Activated CD8-positive, alpha-beta memory T cell treated with anti-CD3 and anti-CD28 coated beads, Interleukin-2, amount 10 ng/mL, durations not matched to agents 7 days and 5 days (primary cell): ENCODE measurements at places on chromosomes 5 and 9.
A peak's percentile ranks its signal among the peaks of the same experiment; 100 is the strongest.

GRCh38 chr5:138177941-138178515, 402 bp downstream of the BRD8 start:
- DNase-seq, result peak; percentile 50

GRCh38 chr9:102922526-102922925, 72.6 kb upstream of the CYLC2 start:
- no peak for DNase-seq

- DNase-seq, result no peak
Measured at GRCh38 chr9:101569741-101570501, 24.8 kb downstream of the PPP3R2 start.

- no peak for DNase-seq
Measured at GRCh38 chr5:85841653-85842052, 776.1 kb upstream of the COX7C start.

GRCh38 chr5:71887680-71888079, 168.6 kb downstream of the CARTPT start:
- peak; percentile 45 for DNase-seq

DNA sequence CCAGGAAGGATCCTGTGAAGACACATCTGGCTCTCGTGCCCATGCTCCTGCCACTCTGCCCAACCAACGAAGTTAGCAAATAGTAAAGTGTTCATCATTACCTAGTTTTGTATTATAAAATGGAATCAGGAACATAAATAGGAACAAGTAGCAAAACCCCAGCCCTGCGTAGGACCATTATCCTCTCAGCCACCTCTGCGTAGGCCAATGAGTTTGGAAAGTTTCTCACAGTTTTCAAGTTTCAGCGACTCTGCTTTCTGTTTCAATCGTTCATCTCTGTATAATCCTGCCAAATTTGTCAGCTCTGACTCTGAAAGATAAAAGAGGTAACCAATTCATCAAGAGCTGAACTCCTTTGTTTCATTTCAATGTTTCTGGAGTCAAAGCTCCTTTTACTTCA, 10.1 kb upstream of the SPATA24 start:
- no peak for DNase-seq

GRCh38 chr9:137465720-137466388, 6.7 kb upstream of the NSMF start:
- no peak for DNase-seq

GRCh38 chr9:83367326-83367725, 170.9 kb downstream of the FRMD3 start:
- no peak for DNase-seq

DNA sequence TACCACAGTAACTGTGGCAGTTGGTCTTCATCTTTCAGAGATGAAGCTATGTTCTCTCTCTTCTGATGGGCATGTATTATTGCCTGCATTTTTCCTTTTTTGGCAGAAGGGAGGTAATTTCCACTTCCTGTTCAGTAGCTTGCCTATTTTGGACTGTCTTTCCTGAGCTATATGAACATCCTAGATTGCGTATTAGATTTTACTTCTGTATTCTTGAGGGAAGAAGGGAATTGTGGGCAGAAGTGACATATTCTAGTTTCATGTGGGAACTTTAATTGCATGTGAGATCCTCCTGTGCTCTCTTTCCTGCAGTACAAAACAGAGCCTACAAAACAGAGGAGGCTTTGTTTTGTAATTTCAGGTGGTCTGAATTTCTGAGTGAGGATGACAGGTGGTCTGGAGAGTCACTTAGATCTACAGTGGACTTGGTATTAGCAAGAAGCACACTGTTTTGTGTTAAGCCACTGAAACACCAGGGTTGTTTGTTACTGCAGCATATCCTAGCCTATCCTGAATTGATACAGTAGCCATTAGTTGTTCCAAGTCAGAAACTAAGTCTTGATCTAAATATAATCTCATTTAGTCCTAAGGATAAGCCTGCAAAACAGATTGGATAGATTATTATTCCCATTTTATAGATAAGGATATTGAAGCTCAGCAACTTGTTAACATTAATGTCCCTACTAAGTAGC, 68.1 kb downstream of the AOPEP start:
- DNase-seq, result no peak

GRCh38 chr9:135037521-135038250, 49.8 kb upstream of the OLFM1 start:
- DNase-seq, result no peak

- no peak for DNase-seq
Measured at GRCh38 chr9:100070104-100071041, 28.4 kb downstream of the ERP44 start.

- DNase-seq, result no peak
Measured at GRCh38 chr5:111998871-111999270, 241.9 kb upstream of the NREP start.

- DNase-seq, result no peak
Measured at GRCh38 chr5:27026063-27026462, 12.3 kb downstream of the CDH9 start.

GRCh38 chr5:69217151-69217511, 17.6 kb upstream of the CDK7 start:
- DNase-seq, result no peak

- no peak for DNase-seq
Measured at GRCh38 chr5:132417010-132417439, 47.5 kb downstream of the SLC22A5 start.

DNA sequence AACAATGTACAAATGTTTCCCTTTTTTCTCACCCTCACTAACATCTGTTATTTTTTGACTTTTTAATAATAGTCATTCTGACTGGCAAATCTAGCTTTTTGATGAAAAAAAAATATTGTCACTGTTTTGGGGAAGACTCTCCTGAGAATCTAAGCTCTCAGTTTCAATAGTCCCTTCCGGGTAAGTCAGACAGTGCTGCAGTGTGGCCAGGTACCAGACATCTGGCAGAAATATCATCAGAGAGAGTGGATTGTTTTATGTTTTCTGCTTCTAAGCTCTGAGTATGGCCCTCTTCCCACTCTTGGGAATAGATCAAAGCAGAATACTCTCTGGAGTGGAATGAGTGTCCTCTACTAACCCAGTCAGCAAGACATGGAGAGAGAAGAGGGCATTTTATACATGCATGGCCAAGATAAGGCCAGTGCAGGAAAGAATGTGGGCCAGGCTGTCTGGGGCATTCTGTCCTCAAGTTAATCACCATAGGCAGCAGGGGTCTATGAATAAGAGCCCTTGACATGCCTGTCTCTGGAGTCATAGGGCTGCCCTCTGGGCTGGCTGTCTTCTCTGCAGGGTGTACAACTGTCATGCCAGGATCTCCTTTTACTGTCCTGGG, 38.5 kb upstream of the OR2S2 start:
- DNase-seq, result no peak

DNA sequence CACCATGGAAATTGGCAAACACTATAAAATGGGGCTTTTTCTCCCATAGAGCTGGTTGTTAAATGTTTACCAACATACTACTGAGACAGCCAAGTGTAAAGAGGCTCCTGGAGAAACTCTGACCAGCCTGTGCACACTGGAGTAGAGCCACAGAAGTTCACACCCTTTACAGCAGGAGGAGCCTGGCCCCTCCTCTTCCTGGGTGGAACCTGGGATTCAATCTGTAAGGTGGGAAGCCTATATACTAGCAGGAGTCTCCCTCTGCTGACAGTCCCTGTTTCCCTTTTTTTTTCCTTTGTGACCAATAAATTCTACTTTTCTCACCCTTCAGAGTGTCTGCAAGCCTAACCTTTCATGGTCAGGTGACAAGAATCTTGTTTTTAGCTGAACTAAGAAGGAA, 10.4 kb upstream of the SLC30A5 start:
- no peak for DNase-seq

- no peak for DNase-seq
Measured at GRCh38 chr5:81359108-81359507, 34.8 kb downstream of the ACOT12 start.

- no peak for DNase-seq
Measured at GRCh38 chr5:77957931-77958521, 181.9 kb upstream of the TBCA start.

DNA sequence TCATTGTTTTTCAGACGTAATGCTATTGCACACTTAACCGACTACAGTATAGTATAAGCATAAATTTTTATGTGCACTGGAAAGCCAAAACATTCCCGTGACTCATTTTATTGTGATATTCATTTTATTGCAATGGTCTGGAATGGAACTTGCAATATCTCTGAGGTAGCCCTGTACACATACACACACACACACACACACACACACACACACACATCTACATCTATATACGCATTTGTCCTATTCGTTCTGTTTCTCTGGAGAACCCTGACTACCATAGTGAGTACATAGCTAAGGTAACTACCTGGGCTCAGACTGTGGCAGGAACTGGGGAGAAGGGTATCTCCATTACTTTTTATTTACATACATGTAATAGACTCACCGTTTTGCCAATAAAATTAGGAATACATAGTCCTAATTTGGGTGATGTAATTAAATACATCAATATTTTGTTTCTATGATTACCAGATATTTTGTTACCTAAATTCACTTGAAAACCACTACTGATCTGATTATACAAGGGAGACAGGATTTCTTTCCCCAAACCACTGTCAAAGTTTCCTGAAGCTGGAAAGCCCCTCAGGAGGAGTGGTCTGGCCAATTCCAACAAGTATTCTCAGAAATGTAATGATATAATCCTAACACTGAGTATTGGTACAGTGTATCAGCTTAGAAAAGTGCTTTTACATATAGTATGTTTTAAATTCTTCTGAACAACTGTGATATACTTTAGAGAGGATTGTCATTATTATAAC, 74.0 kb upstream of the PLPP1 start:
- no peak for DNase-seq

DNA sequence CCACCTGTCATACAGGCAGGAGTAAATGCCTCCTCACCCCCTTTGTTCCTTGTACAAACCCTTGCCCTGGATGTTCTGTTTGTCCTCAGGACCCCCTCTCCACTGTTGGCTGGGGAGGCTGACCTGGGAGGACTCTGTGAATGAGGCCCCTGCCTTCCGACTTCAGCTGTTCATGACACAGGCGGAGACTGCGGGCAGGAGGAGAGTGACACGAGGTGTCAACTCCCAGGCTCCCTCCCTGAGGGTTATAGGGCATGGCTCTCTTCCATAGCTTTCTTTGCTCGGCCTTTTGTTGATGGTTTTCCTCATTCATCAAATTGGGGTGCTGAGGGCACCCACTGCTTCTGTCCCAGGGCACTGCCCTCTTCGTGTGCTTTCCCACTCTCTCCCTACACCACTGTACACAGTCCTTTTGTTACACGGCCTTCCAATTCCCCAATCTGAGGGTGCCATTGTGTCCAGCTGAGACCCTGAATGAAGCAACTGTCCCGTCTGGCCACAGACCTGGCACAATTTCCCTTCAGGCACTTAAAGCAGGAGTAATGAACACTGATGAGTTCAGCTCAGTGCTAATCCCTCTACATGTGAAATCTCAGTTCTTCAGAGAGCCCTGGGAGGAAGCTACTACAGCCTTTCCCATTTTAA, 33.8 kb downstream of the KCNIP1 start:
- DNase-seq, result no peak

- DNase-seq, result no peak
Measured at GRCh38 chr9:114770991-114771390, 34.8 kb downstream of the TNFSF15 start.

GRCh38 chr5:155678371-155678770, 648.6 kb upstream of the SGCD start:
- DNase-seq, result no peak

DNA sequence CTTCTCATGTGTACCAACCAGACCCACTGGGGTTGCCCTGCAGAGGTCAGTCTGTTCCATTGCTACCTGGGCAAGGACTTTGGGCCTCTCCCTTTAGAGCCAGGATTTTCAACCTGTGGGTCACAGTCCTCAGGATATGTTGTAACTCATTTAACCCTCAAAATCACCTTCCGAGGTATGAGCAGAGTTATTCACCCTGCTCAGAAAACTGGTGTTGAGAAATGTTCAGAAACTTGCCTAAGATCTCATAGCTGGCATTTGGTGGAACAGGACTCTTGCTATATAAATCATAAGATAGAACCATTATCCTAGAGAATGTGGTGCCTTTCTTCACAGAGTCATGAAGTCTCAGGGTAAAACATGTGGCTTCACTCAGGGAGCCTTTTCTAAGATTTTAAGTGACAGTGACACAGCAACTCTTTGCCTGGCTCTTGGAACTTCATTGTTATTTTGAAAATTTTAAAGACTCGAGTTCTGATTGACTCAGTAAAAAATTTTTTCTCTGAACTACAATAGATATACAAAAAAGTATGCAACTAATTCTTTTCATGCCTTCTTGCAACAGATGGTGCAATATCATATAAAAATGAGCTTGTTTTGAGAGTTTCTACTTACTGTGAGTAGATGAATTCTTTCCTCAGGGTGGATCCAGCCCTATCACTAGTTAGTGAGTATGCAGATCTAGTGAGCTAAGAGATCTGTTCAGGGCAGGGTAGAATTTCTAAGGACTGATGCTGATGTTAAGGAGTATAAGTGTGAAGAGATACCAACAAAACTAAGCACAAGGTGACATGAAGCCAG, 29.5 kb downstream of the CAST start:
- no peak for DNase-seq

DNA sequence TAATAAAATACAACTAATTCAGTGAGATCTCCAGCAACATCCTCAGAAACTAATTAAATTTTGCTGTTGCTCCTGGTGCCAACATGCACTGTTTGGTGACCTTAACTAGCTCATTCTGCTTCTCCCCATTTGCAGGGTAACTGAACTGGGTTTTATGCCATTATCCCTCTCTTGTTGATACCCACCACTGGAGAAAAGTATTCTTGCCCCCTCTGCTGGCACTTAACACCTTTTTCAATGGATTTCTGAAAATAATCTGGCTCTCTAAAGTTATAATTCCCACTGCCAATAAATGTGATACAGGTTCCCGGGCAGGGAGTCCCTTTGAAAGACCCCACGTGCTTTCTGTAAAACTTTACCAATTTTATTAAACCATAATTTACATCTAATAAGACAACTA, 394.3 kb downstream of the OSTF1 start:
- DNase-seq, result no peak

DNA sequence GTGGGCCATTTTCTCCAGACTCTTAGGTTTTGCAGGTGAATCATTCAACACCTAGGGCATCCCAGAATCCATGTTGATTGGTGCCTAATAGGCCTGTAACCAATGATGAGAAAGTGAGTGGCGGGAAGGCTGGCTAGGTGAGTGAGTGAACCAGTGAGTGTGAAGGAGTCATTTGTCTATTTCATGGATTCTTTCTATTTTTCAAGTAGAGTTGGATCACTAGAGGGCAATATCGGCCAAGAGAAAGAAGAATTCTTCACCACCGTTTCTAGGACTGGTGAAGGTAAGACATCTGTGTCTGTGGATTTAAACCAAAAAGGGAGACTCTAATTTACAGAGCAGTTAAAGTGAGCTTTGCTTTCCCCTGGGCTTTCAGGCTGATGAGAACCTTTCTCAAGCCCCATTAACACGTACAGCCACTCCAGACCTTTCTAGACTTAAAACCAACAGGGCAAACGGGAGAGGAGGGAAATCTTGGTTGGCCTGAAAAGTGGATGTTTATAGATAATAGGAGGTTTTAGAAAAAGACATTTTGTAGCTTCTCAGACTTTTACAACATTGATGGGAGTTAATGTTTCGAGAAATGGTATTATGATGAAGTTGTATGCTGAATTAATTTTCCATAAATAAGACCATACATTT, 114.3 kb upstream of the IL12B start:
- no peak for DNase-seq

- no peak for DNase-seq
Measured at GRCh38 chr5:1273745-1274144, 21.1 kb downstream of the TERT start.

GRCh38 chr5:41524174-41524573, 13.8 kb upstream of the PLCXD3 start:
- DNase-seq, result no peak

- DNase-seq, result no peak
Measured at GRCh38 chr5:62585306-62585705, 6.7 kb downstream of the LRRC70 start.
